ENCODE measurements at places on chromosomes 5 and 9. TPM values are rescaled to one million over a fixed set of nuclear protein-coding genes. Genes with fewer than 3 reads are reported as not detected.

Gene CCNH
- 25.3 TPM for total RNA-seq

Gene WDR38
- not detected for total RNA-seq

Gene PCDHGA5
- 0.15 TPM for total RNA-seq

Gene SPATA31D4
- not detected for total RNA-seq

Gene FBN2
- total RNA-seq = 303 TPM

Gene FBP2
- not detected for total RNA-seq

Gene LCN6
- not detected for total RNA-seq

Gene TMEFF1
- 1.3 TPM for total RNA-seq

Gene SURF6
- 14.6 TPM for total RNA-seq

Gene ST8SIA4
- 0.42 TPM for total RNA-seq

Gene PDZD2
- 34.0 TPM for total RNA-seq

Gene SLC1A1
- total RNA-seq = 7.1 TPM

Gene OBP2B
- total RNA-seq = not detected

Gene PLAC8L1
- total RNA-seq = 0.97 TPM

Gene PCDHA10
- total RNA-seq = 6.7 TPM

Gene TAF11L10
- total RNA-seq = not detected

Gene ABHD17B
- 12.5 TPM for total RNA-seq

Gene NKD2
- not detected for total RNA-seq

Gene CCL19
- not detected for total RNA-seq

Gene INSL4
- total RNA-seq = not detected

Gene AHRR
- total RNA-seq = 17.3 TPM

Gene CCDC152
- not detected for total RNA-seq

Gene IFNA13
- total RNA-seq = not detected

Gene NCS1
- 56.6 TPM for total RNA-seq

Gene PCDHA1
- not detected for total RNA-seq

Gene CCNO
- 1.7 TPM for total RNA-seq

Gene SMIM33
- not detected for total RNA-seq

Gene B4GALT7
- 54.4 TPM for total RNA-seq

Gene BTNL8
- not detected for total RNA-seq

Gene GABRP
- not detected for total RNA-seq

Gene SLC6A7
- not detected for total RNA-seq

Gene DMRT3
- not detected for total RNA-seq

Gene HACD4
- total RNA-seq = 0.97 TPM

Gene ATP6V0E1
- total RNA-seq = 257 TPM

Gene FOCAD
- 26.2 TPM for total RNA-seq

Gene GPR150
- total RNA-seq = 0.33 TPM

Gene CCDC183
- total RNA-seq = 1.4 TPM

Gene PCDHGA3
- total RNA-seq = 0.51 TPM

Gene SLC34A3
- total RNA-seq = not detected

Measured in chondrocyte (in vitro differentiated cells).